Foreskin melanocyte (primary cell): ENCODE measurements at places on chromosomes 13 and 19.

- peak; percentile 100 for DNase-seq
Observed at GRCh38 chr13:29733147-29733611, 117.2 kb downstream of the UBL3 start.

GRCh38 chr13:106858903-106859532, 291.1 kb upstream of the ARGLU1 start:
- no peak for DNase-seq

GRCh38 chr19:18368504-18369222, 17.3 kb upstream of the GDF15 start:
- DNase-seq, result no peak

- DNase-seq, result no peak
Observed at GRCh38 chr19:23402388-23402787, 7.1 kb upstream of the ZNF91 start.

DNA sequence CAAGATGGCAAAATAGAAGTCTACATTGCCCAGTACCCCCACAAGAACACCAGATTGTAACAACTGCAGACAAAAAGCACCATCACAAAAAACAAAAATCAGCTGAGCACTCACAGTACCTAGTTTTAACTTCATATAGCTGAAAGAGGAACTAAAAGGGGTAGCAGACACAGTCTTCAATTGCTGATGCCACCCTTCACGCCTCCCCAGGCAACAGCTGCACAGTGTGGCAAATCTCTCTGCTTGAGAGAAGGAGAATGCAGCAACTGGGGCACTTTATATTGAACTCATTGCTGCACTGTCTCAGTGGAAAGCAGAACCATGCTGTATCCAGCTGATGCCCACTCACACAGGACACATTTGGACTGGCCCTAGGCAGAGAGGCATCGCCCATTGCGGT, 2714.5 kb upstream of the PCDH20 start:
- no peak for DNase-seq

GRCh38 chr13:34164582-34164981, 346.6 kb downstream of the RFC3 start:
- no peak for DNase-seq

DNA sequence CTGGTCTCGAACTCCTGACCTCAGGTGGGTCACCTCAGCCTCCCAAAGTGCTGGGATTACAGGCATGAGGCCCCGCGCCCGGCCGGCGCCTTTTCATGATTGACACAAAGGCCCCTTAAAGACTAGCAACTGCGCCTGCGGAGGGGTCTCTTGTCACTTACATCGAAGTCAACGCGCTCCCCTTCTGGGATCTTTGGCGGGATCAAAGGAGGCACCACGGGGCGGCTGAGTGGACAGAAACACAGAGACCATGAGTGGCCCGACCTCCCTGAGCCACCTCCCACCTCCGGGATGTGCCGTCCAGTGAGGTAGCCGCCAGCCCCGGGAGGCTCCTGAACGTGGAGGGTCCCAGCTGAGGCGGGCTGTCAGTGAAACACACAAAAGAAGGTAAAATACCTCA, 7.3 kb downstream of the TNNT1 start:
- DNase-seq, result no peak

DNA sequence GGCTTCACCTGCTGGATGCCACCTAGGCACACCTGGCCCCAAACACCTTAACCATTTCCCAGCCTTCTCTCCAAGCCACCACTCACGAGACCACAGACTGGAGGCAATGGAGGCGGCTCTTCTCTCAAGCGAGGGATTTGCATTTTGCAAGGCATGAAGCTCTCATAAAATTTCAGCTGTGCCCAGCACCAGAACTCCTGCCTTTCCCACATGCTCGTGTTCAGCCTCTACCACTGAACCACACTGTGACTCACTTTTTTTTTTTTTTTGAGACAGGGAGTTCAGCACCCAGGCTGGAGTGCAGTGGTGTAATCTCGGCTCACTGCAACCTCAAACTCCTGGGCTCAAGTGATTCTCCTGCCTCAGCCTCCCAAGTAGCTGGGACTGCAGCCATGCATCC, 10.6 kb downstream of the NANOS3 start:
- no peak for DNase-seq

GRCh38 chr19:18731562-18732008, 48.1 kb downstream of the CRTC1 start:
- no peak for DNase-seq

DNA sequence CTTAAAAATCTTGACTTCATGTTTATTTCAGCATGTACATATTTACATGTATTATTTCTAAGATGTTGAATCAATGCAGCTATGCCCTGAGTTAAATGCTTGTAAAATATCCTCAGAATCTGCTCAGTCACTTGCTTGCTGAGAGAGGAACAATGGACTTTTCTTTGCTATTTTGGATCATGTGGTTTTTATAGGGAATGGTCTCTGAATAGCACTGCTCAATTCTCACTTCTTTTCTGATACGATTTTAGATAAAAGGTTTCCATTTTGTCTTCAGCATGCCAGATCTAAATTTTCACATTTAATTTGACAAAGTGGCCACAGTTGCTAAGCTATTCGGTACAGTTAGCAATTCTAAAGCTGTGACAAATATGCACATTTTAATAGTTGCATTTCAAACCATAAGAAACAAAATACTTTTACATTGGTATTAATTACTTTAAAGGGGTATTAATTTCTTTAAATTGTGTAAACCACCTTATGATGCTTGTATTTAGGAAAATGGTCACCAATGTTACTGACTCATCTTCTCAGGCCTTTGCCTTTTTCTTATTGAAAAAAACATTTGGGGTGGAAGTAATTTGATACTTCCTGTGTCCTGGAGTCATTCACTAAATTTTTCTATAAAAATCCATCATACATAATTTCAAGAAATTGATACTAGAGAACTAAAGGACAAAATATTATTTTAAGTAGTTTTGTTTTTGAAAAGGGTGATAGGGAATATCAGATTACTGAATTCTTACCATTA, 113.5 kb downstream of the MYO16 start:
- DNase-seq, result peak; percentile 76

DNA sequence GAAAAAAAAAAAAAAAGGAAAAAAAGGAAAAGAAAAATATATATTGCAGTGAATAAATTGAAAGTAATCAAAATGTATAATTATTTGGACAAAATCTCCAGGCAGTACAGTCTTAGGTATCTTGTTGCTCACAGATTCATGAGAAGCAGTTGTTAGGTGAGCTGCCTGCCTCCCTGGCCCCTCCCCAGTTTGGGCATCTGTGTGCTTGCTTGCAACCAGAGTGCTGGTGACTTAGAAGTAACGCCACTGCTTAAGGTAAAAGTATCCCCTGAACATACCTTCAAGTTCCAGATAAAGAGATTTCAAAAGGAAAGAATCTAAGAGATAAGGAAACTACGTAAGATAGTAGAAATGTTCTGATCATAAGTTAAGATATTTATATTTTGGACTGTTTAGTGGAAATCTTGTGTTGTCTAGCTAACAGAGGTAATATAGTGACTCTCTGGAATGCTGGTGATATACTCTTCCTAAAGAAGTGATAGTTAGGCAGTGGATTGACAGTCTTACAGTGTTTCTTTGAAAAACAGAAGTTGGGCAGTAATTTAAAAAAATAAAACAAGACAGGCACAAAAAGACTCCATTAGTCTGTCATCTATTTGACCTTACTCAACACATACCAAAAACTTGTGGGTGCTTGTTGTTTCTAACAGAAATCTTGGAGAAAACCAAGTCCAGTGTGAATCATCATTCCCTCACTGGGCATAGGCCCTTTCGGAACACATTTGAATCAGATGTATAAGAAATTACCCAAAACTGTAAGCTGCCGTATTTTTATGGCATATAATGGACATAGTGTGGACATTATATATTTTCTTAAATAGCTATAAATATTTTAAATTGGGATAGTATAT, 38.3 kb upstream of the KCTD4 start:
- no peak for DNase-seq

- DNase-seq, result no peak
Observed at GRCh38 chr13:104996022-104996421, 1539.4 kb downstream of the EFNB2 start.

DNA sequence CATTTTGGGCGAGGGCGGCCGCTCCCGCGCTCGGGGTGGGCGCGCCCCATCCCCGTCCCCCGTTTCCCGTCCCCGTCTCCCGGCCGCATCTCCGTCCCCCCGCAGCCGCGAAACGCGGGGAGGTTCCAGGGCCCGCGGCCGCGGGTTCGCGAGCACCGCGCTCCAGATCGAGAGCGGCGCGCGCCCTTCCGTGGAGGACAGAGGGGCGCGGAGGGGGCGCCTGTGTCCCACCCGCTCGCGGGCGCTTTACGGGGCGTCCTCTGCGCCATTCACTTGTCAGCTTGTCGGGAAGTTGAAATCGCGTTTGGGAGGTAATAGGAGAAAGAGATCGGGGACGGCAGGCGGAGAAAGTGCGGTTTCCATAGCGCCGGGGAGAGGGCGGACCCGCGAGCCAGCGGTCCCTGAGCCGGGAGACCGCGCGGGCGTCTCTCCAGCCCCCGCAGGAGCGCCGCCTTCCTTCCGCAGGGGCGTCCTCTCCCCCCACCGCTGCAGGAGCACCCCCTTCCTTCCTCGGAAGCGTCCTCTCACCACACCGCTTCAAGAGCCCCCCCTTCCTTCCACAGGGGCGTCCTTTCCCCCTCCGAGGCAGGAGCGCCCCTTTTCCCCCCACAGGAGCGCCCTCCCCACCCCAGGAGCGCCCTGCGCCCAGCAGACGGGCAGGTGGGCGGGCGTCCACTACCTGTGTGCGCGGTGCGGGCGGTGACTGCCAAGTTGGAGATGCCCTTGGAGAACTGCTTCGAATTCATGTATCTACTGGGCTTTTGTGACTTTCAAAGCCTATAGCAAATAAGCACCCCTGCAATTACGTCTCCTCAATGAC, 962 bp upstream of the IRS2 start:
- DNase-seq, result peak; percentile 33

GRCh38 chr19:38316477-38317067, 825 bp upstream of the YIF1B start:
- DNase-seq, result no peak

GRCh38 chr19:29666578-29667386, 1.5 kb downstream of the PLEKHF1 start:
- DNase-seq, result no peak

GRCh38 chr13:50526661-50527071, 316.8 kb downstream of the DLEU7 start:
- no peak for DNase-seq
